ENCODE measurements at places on chromosomes 5 and 9.

- no peak for DNase-seq
These were observed 104.7 kb downstream of the FOCAD start for GRCh38 chr9:20788526-20789451.

GRCh38 chr9:87149799-87150198, 202.5 kb upstream of the GAS1 start:
- DNase-seq = no peak

DNA sequence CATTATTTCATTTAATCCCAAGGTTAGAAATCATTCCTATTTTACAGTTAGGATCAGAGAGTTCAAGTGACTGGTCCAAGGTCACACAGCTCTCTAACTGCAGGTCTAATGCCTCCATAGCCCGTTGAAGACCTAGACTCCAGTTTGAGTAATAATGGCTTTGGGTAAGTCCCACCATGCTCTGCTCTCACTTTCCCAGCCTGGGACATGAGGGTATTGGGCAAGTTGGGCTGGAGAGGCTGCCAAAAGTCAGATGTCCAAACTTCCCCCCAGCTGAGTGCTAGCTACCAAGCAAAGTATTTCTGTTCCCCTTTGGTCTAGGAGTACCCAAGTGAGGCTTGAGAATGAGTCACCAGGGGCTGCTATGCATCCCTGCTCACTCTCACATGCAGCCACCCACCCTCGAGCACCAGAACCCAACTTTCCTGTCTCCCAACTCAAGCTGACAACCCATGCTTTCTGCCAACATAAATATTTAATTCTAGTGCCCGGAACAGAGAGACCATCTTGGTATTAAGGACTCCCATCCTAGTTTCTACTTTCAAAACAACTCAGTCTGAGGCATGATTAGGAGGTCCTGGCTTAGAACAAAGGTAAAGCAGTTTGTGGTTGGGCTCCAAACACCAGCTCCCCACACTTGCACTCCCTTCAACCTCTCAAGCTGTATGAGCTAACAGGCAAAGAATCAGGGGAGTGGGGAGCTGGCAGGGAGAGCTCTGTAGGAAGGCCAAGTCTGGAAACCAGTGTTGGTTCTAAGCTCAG, 236.5 kb upstream of the TRIM32 start:
- DNase-seq = peak; percentile 15

GRCh38 chr5:143151056-143151700, 252.3 kb downstream of the NR3C1 start:
- no peak for DNase-seq

GRCh38 chr9:127283917-127284497, 19.4 kb downstream of the GARNL3 start:
- no peak for DNase-seq

- no peak for DNase-seq
These were observed 133.7 kb upstream of the PPP1R26 start for GRCh38 chr9:135345775-135346433.

GRCh38 chr9:107243742-107244141, 39.3 kb upstream of the RAD23B start:
- peak; percentile 39 for DNase-seq

GRCh38 chr5:168286386-168286785, 5.1 kb upstream of the WWC1 start:
- no peak for DNase-seq

DNA sequence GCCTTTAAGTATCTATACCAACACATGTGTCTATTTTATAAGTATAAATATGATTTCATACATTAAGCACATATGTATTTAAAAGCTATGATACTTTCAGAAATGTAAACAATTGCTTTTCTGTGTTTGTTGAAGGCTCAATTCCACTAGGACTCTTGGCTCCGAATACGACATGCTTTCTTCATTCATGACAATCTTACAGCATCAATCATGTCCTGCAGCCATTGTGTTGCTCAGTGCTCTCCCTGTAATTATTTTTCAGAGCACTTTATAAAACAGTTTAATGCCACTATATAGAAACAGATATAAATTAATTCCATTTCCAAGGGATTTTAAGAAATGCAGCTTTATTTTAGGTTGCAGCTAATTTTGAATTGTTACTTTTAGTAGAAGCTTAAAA, 167.3 kb downstream of the TAF11L14 start:
- DNase-seq = no peak

DNA sequence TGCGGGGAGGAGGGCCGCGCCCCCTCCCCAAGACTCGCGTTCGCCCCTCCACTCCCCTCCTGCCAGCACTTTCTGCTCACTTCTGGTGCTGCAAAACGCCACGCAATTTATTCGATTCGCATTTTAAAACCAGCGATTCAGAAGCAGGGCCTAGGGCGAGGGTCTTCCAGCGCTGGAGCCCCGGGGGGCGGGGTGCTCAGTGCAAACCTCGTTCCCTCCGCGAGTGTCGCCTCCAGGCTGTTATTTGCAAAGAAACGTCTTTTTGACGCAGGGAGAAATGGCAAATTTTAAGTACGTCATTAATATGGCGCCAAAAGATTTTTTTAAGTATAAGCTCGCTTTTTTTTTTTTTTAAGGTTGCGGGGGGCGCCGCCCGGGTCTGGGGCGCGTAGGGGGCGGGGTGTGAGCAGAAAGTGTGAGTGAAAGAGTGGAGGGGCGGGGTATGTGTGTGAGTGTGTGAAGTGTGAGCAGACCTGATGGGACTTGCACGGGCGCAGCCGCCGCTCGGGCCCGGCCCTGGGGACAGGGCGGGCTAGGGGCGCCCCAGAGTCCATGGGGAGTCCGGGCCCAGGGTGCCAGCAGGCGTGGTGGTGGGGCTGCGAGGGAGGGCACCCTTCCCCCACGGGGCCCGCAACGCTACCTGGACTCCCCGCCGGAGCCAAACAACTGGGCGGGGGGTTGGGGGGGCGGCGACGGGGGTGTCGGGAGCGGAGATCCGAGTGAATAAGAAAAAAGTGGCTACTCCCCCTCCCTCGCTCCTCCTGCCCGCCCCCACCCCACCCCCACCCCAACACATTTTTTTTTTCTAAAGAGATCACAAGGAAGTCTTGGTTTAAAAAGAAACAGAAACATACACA, at the start of gene JADE2:
Gene JADE2 (plus strand): TSS at position 845 of the 857 bp plus-strand sequence. CDS start 10,188 bp downstream, outside the sequence.
- DNase-seq = no peak

DNA sequence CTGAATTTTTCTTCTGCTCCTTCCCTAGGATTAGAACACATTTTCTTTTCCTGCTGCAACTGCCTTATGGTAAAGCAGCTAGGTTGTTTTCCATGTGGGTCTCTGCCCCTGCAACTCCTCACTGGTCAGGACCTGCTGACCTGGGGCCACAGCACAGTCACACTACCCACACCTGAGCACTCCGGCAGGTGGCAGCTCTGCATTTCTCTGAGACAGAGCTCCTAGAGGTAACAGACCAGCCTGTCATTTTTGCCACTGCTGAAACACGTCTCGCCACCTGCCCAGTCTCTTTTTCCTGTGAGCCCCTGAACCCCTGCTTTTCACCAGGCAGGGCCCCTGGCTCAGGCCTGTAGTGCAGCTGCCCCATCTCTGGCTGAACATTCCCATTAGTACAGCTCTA, 609.6 kb downstream of the HINT1 start:
- no peak for DNase-seq

- no peak for DNase-seq
These were observed 121.1 kb upstream of the GHR start for GRCh38 chr5:42302186-42302585.

DNA sequence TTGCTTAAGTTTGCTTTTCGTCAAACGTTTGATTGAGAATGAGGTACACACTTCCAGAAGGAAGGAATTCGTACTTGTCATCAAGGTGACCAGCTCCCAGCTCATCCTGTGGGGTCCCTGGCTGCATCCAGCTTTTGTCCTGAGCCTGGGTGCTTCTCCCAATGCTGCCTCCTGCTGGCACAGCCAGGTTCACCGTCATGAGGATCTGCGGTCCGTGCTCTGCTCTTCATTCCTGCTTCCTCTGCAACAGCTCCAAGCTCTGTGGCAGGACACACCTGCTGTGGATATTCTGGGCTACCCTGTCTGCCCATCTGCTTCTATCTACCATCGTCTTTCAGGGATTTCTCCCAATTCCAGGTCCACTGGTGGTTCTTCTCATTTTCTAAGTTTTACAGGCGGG, 13.3 kb upstream of the UBE2QL1 start:
- no peak for DNase-seq

- DNase-seq = no peak
These were observed 19.3 kb upstream of the STRBP start for GRCh38 chr9:123287639-123288038.

DNA sequence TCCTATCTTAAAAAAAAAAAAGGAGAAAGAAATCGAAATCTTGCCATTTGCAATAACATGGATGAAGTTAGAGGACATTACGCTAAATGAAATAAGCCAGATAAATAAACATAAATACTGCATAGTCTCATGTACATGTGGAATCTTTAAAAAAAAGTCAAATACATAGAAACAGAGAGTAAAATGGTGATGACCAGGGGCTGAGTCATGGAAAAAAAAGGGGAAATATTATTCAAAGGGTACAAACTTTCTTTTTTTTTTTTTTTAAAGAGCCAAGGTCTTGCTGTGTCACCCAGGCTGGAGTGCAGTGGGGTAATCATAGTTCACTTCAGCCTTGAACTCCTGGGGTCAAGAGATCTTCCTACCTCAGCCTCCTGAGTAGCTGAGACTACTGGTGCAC, 310.1 kb downstream of the ZNF608 start:
- DNase-seq = no peak

DNA sequence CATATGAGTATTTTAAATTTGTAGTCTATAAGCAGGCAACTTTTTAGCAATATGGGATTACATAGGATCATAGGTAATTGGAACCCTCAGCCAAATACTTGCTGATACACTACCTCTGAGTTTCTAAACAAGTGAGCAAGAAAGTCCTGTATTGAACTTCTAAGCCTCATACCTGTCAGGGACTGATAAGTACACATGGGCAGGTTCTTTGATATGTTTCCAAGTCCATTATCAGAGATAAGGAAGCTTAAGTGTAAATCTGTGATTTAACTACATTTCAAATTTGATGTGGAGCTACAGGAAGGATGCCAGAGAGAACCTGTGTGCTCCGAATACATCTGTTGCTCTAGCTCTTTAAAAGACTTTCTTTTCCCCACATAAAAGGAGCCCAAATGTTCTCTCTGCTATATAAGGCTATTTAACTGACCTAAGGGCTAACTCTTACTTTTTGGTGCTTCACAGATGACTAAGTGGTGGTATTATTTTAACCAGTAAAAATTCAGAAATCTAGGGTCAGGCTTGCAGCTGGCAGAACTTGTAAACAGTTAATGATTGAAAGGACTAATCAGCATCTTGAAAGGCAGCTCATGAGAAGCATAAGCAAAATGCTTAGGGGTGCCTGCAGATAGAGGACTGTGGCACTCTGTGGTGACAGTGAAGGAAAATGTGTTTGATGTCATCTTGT, 228.6 kb downstream of the NR3C1 start:
- no peak for DNase-seq

- no peak for DNase-seq
These were observed 168.7 kb downstream of the XRCC4 start for GRCh38 chr5:83246071-83246470.

GRCh38 chr9:74921737-74922136, 31.0 kb downstream of the C9orf40 start:
- no peak for DNase-seq

- no peak for DNase-seq
These were observed 397.6 kb upstream of the IRX4 start for GRCh38 chr5:2280318-2280717.

DNA sequence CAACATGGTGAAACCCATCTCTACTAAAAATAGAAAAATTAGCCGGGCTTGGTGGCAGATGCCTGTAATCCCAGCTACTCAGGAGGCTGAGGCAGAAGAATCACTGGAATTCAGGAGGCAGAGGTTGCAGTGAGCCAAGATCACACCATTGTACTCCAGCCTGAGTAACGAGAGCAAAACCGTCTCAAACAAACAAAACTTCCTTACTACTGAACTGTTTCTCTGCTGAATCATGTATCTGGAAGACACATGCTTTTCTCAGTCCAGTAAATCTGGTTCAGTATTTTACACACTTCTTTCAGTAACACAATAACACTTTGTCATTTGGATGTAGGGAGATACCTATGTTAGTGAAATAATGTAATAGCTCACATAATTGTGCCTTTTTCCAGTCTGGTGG, 7.9 kb downstream of the TRMT10B start:
- DNase-seq = no peak

Data from HS-27A (cell line).